ENCODE measurements at places on chromosomes 13 and 19.

- H3K27me3 ChIP-seq: no peaks in the 10 kb centered on the region
- DNase-seq: no peak
- no peak overlapping the region for H3K4me3 ChIP-seq
- peaks cover 4% of the 10 kb centered on the region for H3K4me1 ChIP-seq
Observed at GRCh38 chr19:47693489-47693888, 19.7 kb upstream of the EHD2 start.

DNA sequence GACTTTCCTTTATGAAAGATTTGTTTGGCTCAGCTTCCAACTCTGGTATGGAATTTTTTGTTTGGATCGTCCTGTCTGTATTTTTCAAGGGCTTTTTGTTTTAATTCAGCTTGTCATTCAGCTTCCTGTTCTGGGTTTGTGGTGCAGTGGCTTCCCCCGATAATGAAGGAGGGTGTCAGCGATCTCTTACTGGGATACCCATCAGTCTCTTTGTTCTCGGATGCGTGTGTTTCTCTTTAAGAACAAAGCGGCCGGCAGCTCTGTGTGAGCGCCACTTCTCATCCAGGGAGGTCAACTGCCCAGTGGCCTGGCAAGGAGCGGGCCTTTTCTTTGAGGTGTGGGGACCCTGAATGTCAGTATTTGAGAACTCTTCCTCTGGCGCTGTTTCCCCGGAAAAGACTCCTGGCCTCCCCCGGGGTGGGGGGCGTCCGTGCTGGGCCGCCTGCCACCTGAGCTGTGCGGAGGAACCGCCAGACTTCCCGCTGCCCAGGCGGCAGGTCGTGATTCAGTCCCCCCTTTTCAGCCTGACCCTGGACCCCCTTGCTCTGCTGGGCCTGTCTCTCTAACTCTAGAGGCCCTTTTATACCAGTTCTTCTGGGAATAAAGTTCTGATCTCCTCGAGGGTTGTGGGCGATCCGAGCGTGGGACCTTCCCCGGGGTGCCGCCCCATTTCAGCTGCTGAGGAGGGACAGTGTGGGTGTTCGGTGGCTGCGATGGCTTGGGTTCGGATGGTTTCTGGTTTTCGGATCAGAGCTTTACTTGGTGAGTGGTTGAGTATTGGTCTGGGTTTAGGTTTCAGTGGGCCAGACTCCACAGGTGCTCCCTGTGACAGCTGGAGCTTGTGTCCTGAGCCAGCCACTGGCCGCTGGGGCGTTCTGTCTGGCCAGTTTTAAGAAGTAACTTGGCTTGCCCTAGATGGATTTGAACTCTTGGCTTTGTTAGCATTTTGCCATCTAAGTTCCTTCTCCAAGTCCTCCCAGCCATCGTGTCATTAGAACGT lies 3.4 kb downstream of the SF3A2 start:
- H3K4me3 ChIP-seq: peak overlapping the region; percentile 100
- no peak for DNase-seq
- H3K36me3 ChIP-seq: peaks cover 27% of the 10 kb centered on the region
- H3K27ac ChIP-seq: peak overlapping the region; percentile 73
- H3K27me3 ChIP-seq: no peaks in the 10 kb centered on the region
- H3K4me1 ChIP-seq: peaks cover 39% of the 10 kb centered on the region

- peaks cover 1% of the 10 kb centered on the region for H3K36me3 ChIP-seq
- peak overlapping the region; percentile 84 for H3K4me3 ChIP-seq
- peak overlapping the region; percentile 93 for H3K27ac ChIP-seq
- H3K27me3 ChIP-seq: no peaks in the 10 kb centered on the region
- DNase-seq: no peak
- H3K4me1 ChIP-seq: peaks cover 24% of the 10 kb centered on the region
Observed at GRCh38 chr19:16002406-16003384, 53.9 kb downstream of the OR10H4 start.

DNA sequence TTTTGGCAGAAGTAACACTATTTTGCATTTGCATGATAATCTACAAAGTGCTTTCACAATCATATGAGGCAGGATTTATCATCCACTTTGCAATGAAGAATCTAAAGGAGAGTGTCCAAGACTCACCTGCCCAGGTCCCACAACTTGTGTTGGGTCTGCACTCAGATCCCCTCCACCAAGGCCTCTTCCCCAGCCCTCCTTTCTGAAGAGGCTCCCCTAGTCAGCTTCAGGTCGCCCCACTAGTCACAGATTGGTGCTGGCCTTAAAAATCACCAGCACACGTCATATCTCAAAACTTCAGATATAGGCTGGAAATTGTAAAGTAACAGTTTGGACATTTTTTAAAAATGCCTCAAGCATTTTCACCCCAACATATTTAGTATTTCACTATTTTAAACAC lies 17.5 kb downstream of the ATP7B start:
- H3K27me3 ChIP-seq: peaks cover 16% of the 10 kb centered on the region
- no peak overlapping the region for H3K27ac ChIP-seq
- no peak overlapping the region for H3K4me3 ChIP-seq
- H3K4me1 ChIP-seq: peaks cover 4% of the 10 kb centered on the region
- no peaks in the 10 kb centered on the region for H3K36me3 ChIP-seq

- DNase-seq: no peak
- peaks cover 42% of the 10 kb centered on the region for H3K4me1 ChIP-seq
- peaks cover 3% of the 10 kb centered on the region for H3K27me3 ChIP-seq
- no peak overlapping the region for H3K4me3 ChIP-seq
- H3K27ac ChIP-seq: no peak overlapping the region
Observed at GRCh38 chr13:51955816-51956603, 55.2 kb downstream of the ATP7B start.

DNA sequence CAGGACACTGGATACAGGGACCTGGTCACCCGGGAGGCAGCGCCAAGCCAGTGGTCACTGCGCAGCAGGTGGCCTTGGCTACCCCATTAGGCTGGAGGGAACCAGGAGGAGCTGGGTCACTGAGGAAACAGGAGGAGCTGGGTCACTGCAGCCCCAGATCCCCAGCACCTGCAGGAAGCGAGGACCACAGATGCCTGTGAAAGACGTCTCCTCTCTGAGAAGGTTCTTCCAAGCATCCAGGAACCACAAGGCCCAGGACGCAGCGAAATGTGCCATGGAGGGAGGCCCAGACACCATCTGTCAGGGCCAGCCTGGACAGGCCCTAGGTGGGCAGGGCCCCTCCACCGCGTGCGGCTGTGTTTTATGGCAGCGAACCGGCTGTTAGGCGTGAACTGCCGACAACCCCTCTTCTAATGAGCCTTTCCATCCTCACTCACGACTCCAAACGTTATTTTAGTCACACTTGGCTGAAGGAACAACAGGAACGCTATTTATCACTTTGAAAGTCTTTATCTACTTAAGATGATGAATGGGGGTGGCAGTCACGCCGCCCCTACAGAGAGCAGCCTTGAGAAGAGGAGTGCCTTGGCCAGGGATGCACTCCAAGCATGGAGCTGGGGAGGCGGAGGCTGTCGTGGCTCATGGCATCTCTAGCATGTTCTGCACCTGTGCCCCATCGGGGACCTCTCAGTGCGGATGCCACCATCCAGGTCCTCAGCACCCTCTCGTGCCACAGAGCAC lies 53.3 kb downstream of the CEBPG start:
- no peaks in the 10 kb centered on the region for H3K4me1 ChIP-seq
- H3K27ac ChIP-seq: no peak overlapping the region
- H3K27me3 ChIP-seq: no peaks in the 10 kb centered on the region
- no peak overlapping the region for H3K4me3 ChIP-seq
- H3K36me3 ChIP-seq: no peaks in the 10 kb centered on the region

DNA sequence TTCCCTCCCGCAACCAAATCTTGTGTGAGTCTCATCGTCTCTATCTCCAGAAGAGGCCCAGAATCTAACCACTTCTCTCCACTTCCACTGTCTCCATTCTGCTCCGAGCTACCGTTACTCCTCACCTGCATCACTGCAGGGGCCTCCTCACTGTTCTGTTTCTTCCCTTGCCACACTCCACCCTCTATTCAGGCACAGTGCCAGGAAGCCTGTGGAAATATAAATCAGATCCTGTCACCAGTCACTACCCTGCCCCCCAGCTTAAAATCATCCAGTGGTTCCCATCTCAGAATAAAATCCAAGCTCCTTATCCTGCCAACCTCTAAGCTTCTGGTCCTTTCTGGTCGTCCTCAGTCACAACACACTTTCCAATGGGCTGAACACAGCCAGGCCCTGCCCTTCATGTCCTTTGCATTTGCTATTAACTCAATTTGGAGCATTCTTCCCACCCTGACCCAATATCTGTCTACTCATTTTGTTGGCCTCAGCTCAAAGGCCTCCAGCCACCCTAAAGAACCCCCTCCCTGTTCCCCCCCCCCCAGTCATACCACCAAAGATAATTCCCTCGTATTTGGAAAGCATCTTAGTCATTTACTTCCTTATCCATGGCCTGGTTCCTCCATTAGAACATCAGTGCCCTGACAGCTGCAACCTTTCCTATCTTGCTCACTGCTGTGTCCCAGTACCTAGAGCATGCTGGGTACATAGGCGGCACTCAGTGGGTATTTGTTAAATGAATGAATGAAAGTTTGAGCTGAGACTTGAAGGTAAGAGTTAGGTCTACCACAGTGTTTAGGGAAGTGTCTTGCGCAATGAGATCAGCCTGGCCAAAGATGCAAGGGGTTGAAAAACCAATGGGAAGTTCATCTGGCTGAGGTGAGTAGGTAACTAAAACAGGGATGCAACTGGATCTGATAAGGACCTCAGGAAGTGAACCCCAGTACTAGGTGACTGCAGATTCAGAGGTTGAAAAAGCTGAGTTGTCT lies 24.4 kb downstream of the ZNF175 start:
- peak overlapping the region; percentile 90 for H3K4me3 ChIP-seq
- H3K36me3 ChIP-seq: peaks cover 2% of the 10 kb centered on the region
- no peak overlapping the region for H3K27ac ChIP-seq
- no peak for DNase-seq

- H3K27ac ChIP-seq: no peak overlapping the region
- H3K27me3 ChIP-seq: peaks cover 38% of the 10 kb centered on the region
- no peaks in the 10 kb centered on the region for H3K4me1 ChIP-seq
- no peak overlapping the region for H3K4me3 ChIP-seq
- H3K36me3 ChIP-seq: no peaks in the 10 kb centered on the region
- no peak for DNase-seq
Observed at GRCh38 chr13:91406619-91407018, 8.2 kb downstream of the GPC5 start.

DNA sequence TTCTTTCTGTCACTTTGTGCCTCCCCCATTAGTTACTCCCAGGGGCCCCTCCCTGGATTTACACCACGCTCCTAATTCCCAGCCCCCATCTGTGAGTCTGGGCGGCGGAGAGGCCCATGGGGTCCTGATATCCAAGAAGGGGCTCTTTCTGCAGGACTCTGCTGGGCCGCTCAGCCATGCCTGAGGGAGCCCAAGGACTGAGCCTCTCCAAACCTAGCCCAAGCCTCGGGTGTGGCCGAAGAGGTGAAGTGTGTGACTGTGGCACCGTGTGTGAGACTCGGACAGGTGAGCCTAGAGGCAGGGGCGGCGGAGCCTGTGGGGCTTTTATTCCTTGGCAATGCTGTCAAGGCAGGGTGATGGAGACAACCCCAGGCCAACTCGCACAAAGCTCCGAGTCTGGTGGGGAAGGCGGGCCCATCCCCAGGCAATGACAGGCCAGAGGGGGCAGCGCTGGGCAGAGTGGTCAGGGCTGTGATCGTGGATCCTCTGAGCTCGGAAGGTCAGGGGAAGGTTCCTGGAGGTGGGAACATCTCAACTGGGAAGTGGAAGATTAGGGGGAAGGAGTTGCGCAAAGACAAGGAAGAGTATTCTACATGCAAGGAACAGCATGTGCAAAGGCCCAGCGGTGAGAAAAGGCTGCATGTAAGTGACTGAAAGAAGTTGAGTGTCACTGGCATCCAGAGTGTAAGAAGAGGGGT lies 1.6 kb downstream of the PLEKHG2 start:
- peak overlapping the region; percentile 97 for H3K4me3 ChIP-seq
- peaks cover 33% of the 10 kb centered on the region for H3K4me1 ChIP-seq
- H3K27me3 ChIP-seq: peaks cover 2% of the 10 kb centered on the region
- H3K27ac ChIP-seq: peak overlapping the region; percentile 90
- DNase-seq: no peak
